ENCODE measurements at places on chromosomes 3 and 15. TPM values are rescaled to one million over a fixed set of nuclear protein-coding genes. Genes with fewer than 3 reads are reported as not detected.
A peak's percentile ranks its signal among the peaks of the same experiment; 100 is the strongest.

P2RY1 gene
- 0.49 TPM for polyA plus RNA-seq

GRCh38 chr3:100710261-100710968 is 1.1 kb downstream of the TFG start:
- DNase-seq: peak; percentile 3

ALDH1A2 gene
- 0.58 TPM for polyA plus RNA-seq

- no peak for DNase-seq
Observed at GRCh38 chr3:124767264-124767663, 37.0 kb downstream of the UMPS start.

ADAMTS17 gene
- 7.1 TPM for polyA plus RNA-seq

TMEM207 gene
- not detected for polyA plus RNA-seq

GRCh38 chr3:36700537-36701248 is 63.7 kb downstream of the DCLK3 start:
- DNase-seq: peak; percentile 91

GPR149 gene
- not detected for polyA plus RNA-seq

FBXO40 gene
- 0.17 TPM for polyA plus RNA-seq

- DNase-seq: no peak
Observed at GRCh38 chr15:64213646-64214045, 50.8 kb upstream of the PPIB start.

TRIM59 gene
- polyA plus RNA-seq: 1.5 TPM

DNA sequence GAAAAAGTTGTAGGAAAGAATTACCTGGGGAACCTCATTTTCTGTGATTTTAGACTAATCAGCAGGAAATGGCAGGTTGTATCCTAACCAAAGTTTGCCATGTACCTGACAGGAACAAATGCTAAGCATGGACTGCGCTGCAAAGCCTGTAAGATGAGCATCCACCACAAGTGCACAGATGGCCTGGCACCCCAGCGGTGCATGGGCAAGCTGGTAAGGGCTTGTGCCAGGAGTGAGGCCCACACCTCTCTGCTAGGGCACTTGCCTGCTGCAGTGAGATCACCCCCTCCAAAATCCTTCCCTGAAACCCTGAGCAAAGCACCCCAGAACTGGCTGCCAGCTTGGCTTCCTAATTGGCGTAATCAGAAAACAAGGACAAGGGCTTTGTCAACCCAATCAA is 102.6 kb downstream of the STAC start:
- no peak for DNase-seq

GRCh38 chr3:123152687-123153086 is 49.1 kb upstream of the SEC22A start:
- peak; percentile 25 for DNase-seq

AADACL2 gene
- polyA plus RNA-seq: not detected

SLITRK3 gene
- polyA plus RNA-seq: 1.6 TPM

GRCh38 chr15:39666677-39667076 is 85.8 kb downstream of the THBS1 start:
- DNase-seq: no peak

GRCh38 chr3:152870027-152870426 is 35.1 kb downstream of the P2RY1 start:
- DNase-seq: no peak

- DNase-seq: no peak
Observed at GRCh38 chr3:188212308-188212969, 58.5 kb downstream of the LPP start.

ZNF860 gene
- polyA plus RNA-seq: 0.20 TPM

DNA sequence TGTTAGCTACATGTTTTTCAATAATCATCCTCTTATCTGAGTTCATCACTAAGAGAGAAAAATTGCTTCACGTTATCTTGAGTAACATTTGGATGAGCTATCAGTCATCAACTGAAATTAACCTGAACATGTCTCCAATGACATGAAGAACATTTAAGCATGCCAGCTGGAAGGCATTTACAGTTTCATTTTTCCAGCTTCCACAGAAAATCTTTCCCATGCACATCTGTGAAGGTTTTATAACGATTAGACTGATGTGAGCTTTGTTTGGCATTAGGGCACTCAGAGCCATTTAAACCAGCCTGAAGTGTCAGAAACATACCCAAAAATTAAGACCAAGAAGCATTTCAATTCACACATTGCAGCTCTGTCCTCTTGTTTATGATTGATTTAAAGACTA is 235.8 kb upstream of the ARHGEF26 start:
- no peak for DNase-seq

- no peak for DNase-seq
Observed at GRCh38 chr3:145489011-145489410, 672.0 kb downstream of the PLOD2 start.

DNA sequence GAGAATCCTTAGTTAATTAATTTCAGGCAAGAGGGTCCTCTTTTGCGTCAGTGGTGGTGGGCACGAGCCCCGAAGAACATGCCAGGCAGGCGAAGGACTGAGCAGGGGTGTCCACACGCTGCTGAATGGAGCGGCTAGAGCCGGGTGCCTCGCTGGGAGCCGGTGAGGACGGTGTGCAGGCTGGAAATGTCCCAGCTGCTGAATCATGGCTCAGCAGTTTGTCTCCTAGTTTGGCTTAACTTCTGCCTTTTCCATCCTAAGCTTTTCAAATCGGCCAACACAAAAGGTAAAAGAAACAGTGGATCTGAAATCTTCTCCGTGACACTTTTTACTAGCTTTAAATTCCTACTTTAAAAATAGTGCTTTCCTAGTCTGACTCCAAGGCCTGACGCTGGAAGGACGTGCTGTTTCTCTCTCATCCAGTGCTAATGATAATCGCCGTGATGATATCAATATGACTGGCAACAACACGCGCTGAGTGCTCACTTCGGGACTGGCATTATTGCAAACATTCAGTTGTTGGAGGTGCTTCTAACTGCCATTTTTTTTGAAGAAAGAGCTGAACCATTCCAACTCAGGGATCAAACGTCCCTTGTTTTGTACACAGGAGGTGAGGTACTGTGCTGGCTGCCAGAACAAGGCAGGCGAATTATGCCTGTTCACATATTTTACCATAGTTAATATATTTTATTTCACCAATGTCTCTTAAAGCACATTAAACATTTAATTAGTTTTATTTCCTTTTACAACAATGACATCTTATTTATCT is 19.8 kb downstream of the PCSK6 start:
- DNase-seq: no peak

- peak; percentile 74 for DNase-seq
Observed at GRCh38 chr3:193010191-193010590, 92.5 kb upstream of the MB21D2 start.

CASR gene
- not detected for polyA plus RNA-seq

NME9 gene
- polyA plus RNA-seq: 1.8 TPM

DNA sequence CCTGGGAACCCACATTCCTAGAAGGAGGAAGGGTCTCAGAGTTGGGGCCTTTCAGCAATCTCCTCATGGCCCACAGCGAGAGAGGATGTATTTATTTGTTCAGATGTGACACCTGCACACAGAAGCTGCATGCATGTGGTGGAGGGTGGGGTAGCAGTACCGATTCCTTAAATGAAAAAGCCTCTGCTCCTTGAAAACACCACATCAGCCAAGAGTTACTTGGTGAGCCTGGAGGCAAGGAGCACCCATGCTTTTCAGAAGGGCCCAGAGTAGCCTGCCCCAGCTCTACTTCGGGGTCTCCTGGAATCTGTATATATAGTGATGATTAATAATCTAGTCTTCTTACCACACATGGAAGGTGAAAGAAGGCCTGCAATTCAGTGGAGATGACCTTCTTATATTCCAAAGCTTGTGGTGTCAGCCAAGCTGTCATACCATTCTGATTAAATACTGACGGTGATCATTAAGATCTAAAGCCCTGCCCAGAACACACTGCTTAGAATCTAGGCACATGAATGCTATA is 33.5 kb downstream of the SEMA6D start:
- DNase-seq: no peak

DNA sequence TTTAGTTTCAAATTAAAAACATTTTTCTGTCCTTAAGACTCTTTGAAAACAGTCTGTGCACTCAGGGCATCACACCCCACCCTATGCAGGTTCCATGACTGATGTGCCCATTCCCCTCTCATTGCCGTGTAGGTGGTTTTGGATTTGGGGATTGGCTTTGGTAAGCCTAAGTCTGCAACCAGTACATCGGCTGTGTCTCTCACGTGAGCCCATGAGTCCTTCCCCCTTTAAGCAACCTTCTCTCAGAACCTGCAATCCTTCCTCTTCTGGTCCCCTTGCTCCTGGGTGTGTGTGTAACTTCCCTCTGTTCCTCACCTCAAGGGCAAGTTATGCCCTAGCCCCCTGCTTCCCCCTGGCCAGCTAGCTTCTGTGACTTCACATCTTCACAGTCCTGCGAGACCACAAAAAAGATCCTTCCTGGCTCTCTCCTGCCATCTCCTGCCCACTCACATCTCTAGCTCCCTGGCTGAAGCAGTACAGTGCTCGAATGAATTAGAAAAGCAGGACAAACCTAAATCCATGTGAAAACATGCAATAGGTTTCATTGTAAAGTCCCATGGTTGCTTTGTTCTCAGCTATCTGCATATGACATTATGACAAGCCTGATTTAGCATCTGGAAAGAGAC is 126.7 kb downstream of the UACA start:
- DNase-seq: peak; percentile 71

NANOGP8 gene
- polyA plus RNA-seq: not detected
